K562 (cell line): ENCODE measurements at places on chromosomes 13 and 19.

DNA sequence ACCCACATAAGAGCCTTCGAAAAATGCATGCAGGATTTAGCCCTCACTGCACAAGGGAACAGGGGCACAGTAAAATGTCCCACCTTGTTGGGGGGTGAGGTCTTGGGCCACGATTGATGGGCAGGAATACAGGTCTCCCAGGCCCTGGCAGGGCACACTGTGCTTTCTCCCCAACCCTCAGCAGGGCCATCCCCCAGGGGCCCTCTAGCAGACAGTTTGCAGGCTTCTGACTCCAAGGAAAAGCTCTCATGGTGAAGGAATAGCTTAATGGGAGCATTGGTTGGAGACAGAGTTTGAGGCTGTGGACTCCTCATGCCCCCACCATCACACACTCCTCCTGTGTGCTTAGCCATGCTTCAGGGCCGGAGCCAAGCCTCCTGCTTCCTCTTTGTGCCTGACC is 484.6 kb downstream of the ZNF536 start:
- DNase-seq: no peak

DNA sequence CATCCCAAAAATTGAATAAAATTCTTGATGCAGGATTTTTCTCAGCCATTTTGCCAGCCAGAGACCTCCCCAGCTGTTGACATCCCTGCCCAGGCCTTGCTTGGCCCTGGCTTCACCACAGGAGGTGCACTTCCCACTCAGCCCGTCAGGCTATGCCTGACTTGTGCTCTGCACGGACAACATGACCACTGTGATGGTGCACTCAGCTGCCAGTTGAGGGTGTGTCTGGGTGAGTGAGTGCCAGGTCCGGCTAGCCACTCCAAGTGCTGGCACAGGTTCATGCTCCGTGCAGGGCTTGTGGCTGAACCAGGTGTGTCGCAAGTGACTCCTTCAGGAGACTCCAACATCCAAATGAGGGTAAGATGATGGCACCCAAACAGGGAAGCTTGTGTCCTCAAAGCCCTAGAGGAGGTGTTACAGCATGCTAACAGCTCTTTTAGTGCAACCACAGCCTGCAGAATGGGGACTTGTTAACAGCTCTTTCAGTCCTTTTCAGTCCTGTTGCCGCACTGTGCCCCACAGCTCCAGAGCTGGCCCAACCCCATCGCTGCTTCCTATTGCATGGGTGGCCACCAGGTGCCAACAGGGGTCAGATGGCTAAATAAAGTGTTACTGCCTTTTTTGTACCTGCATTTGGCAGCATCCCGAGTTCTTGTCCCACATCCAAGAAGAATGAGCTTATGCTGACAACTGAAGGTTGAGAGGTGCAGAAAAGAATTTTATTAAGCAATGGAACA is 380.7 kb downstream of the SLITRK5 start:
- DNase-seq: no peak

GRCh38 chr13:51534041-51534817 is 50.0 kb upstream of the WDFY2 start:
- DNase-seq: no peak

GRCh38 chr13:44758630-44759383 is 182.7 kb upstream of the TSC22D1 start:
- DNase-seq: no peak

DNA sequence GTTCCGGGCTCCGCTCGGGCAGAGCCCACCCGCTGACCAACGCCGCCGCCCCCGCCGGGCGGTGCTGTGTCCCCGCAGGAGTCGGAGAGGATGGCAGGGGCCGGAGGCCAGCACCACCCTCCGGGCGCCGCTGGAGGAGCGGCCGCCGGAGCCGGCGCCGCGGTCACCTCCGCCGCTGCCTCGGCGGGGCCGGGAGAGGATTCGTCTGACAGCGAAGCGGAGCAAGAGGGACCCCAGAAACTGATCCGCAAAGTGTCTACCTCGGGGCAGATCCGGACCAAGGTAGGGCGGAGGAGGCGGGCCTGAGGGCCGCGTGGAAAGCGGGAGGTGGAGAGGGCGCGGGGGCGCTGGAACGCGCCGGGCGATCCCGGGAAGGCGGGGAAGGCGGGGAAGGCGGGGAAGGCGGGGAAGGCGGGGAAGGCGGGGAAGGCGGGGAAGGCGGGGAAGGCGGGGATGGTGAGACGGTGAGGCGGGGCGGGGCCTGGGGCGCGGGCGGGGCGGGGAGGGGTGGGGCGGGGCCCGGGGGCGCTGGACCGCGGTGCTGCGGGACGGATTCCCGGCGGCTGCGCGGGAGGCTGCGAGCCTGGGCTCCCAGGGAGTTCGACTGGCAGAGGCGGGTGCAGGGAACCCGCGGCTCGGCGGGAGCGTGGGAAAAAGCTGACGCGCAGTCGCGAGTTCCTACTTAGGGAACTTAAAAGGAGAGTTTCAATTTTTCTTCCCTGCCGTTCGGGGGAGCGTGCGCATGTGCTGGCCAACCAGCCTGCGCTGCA is 421 bp downstream of the DGKH start:
- DNase-seq: peak; percentile 83

DNA sequence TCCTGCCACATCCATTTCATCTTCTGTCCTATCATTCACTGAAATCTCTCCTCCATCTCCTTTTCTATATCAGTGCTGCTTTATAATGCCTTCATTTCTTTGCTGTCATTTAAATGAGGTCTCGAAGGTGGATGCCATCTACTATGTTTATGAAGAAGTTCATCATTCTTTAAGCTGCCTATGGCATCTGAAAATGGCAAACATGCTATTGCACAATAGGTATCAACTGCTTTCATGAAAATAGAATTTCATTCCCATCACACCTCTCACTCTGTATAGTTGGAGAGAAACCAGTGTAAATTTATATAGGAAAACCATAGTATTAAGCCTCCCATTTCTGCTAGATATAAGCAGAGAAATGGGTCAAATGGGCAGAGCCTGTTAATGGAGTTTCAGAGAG is 100.2 kb downstream of the FGF9 start:
- no peak for DNase-seq

GRCh38 chr13:110683203-110683883 is 22.6 kb downstream of the CARS2 start:
- no peak for DNase-seq

- DNase-seq: no peak
Observed at GRCh38 chr13:92137520-92137919, 739.1 kb downstream of the GPC5 start.

GRCh38 chr19:46494941-46495785 is 504 bp downstream of the PNMA8B start:
- no peak for DNase-seq

- peak; percentile 33 for DNase-seq
Observed at GRCh38 chr13:20924758-20925394, 22.3 kb upstream of the XPO4 start.

GRCh38 chr19:17104679-17105078 is 29.1 kb downstream of the MYO9B start:
- no peak for DNase-seq

DNA sequence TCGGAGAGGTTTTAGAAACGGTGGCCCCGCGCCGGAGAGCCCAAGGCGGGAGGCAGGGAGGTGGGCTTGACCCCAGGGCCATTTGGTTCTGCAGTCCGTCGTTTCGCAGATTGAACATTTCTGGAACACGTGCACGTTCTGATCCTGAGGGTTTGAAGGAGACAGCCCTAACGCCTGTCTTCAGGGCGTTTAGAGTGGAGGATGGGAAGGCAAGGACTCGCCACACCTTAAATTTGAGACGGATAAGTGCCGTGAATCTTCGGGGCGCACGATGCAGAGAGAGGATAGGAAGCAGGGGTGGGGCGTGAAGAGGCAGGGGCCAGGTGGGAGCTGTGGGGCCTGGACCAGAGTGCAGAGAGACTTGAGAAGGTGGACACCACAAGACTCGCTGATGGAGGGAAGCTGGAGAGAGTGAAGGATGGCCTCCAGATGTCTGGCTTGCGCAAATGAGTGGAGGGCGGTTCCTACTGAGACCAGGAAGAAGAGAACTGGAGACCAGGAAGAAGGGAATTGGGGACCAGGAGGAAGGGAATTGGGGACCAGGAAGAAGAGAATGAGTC is 804 bp upstream of the MIER2 start:
- DNase-seq: no peak

DNA sequence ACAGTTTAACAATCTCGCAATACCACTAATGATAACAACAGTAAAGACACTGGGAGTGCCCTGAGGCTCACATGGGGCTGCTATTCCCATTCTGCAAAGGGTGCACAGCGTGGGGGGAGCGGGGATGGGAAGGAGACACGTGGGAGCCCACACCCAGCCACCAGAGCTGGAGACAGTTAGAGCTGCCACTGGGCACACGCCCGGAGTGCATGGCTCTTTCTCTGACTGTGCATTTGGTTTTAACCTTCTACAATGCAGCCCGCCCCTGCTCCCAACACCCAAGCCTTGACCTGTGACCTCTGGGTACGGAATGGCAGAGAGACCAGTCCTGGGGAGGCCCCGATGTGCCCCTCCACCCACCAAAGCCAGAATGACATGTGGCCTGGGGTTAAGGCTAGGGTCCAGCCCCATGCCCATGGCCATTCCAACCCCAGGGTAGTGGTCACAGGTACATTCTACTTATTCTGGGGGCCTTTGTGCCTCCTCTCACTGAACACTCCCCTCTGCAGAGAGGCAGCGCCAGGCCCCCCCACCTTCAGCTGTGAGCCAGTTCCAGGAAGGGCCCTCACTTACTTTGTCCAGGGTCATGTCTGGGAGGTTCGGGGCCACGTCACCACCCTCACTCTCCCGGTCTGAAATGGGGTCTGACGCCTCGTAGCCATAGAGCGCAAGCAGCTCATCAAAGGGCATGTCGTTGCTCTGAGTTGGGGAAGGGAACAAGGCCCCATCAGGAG is 17.1 kb downstream of the MIER2 start:
- DNase-seq: no peak

DNA sequence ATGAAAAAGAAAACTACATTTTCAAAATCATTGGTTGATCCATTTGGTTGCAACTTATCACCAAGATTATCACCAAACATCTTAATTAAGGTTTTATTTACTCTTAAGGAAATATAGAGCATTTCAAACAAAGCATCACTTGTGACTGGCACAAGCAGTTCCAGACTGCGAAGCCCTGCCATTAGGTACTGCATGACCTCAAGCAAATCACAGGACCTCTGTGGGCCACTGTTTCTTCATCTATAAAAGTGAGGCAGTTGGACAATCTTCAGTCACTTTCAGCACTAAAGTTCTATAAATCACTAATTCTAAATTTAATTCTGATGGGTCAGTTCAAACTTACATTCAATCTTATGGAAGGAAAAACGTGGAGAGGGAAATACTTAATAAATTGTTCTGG is 2.0 kb downstream of the ELF1 start:
- no peak for DNase-seq

DNA sequence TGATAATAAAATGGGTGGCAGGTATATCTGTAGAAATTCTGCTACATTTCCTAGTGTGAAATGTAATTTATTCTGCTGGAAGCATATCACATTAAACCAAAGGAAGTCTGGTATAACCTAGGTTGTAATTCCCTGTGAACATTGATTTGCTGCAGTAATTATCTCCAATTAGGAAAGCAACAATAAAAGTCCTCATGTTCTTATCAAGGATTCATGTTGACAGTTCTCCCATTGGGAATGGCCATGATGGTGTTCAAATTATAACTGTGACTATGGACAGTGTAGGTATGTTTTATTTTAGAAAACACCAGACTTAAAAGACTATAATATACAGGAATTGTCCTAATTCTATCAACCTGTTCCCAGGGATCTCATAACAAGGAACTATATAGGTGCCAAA is 513.5 kb upstream of the MIR17HG start:
- no peak for DNase-seq

GRCh38 chr19:35213663-35214632 is 14.6 kb downstream of the FAM187B start:
- no peak for DNase-seq

- DNase-seq: no peak
Observed at GRCh38 chr13:68982961-68983619, 1124.5 kb upstream of the ATXN8OS start.

DNA sequence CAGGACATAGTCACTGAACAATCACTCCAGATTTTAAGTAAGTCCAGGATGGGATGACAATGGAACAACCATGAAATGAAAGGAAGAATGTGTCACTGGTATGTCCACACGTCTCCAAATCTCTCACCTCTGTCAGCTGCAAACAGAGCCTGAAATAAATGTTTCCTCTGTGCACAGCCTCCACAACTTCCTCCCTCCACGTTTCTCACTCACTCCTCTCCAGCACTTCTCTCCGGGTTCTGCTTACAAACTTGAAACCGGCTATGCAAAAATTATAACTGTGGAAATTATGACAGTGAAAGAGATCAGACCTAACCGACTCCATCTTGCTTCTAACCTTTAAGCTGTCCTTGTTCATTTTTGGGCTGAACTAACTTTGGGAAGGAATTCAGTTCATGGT is 35.0 kb upstream of the ALOX5AP start:
- DNase-seq: no peak
